ENCODE measurements at places on chromosomes 3 and 15.

- no peak for DNase-seq
Observed at GRCh38 chr3:14921811-14922705, 25.3 kb upstream of the NR2C2 start.

GRCh38 chr3:17320266-17320665 lies 422.2 kb downstream of the TBC1D5 start:
- DNase-seq: no peak

DNA sequence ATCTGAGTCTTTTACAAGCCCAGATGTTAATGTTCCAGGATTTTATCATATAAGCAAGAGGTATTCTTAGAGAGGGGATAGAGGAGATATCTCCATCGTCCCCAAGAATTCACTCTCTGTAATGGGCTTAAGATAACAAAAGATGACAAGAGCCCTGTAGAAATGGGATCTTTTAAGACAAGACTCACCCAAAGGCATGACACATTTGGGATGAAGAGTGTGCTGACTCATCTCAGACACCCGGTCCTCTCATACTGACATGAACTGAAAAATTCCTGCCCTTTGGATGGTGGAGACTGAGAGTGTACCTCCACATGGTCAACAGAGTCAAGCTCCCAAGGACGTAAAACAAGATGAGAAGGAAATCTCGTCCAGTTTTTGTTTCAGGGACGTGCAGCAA lies 11.0 kb downstream of the LEKR1 start:
- no peak for DNase-seq

DNA sequence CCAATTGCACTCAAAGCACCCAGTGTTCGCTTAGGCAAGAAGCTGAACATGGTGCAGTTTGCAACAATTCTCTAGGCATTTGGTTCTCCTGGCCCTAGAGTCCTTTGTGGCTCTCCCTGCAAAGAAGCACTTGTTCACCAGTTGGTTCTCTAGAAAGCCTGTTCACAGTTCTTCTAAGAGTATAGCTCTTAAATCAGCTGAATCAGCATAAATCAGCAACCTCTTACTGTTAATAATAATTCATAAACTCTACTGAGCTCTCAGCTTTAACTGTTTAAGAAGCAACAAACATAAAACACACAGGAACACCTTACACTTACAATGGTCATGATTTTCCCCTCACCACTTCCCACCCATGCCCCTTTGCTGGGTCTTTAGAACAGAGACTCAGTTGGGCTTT lies 56.8 kb upstream of the PPP2R3A start:
- DNase-seq: no peak

- peak; percentile 84 for DNase-seq
Observed at GRCh38 chr3:149581248-149581647, 76.6 kb downstream of the WWTR1 start.

DNA sequence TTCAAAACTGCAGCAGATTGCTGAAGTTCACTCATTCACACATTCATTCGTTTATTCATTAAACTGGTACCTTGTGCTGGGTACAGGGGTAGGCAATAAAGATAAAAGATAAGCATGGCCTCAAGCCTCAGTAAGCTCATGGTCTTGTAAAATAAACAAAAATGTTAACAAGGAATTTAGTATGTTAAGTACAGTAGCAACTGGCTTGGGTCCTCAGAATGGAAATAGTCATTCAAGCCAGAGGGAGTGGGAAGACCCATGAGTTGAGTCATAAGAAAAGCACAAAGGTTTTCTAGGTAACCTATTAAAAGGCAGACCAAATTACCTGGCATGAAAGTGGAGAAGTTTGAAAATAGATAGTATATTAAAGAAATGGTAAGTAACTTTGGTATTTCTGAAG lies 163.3 kb downstream of the CDIN1 start:
- peak; percentile 85 for DNase-seq

- no peak for DNase-seq
Observed at GRCh38 chr15:29468899-29469298, 199.3 kb upstream of the NSMCE3 start.

DNA sequence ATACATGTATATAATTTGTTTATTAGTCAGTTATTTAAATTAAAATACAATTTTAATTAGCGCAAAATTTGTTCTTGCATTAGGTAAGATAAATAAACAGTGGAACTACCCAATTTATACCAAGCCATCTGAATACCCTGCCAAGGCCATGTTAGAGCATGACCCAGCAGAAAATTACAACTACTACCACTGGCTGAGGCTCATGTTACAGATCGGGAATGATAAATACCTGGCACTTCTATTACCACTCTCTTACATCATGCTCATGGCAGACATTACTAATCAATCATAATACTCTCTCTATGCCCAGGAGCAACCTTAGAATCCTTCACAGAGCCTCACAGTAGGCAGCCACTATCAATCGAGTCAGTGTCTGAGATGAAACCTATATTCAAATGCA lies 21.2 kb upstream of the LMOD3 start:
- no peak for DNase-seq

DNA sequence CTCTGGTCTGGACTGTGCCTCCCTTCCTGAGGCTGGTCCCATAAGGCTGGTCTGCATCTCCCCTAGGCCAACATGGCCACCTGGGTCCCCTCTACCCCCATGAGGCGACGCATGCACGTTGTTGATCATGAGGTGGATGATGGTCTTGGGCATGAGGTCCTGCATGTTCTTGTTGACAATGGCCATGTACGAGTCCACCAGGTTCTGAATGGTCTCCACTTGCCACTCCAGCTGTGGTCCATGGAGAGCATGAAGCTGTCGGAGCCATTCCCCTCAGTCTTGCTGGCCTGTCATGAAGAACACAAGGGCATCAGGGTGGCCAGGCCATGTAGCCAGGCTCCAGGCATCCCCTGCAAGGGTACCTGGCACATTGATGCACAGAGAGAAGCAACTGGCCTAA lies 27.1 kb upstream of the CSPG4 start:
- no peak for DNase-seq

- DNase-seq: peak; percentile 42
Observed at GRCh38 chr15:63504979-63505841, 817 bp downstream of the USP3 start.

DNA sequence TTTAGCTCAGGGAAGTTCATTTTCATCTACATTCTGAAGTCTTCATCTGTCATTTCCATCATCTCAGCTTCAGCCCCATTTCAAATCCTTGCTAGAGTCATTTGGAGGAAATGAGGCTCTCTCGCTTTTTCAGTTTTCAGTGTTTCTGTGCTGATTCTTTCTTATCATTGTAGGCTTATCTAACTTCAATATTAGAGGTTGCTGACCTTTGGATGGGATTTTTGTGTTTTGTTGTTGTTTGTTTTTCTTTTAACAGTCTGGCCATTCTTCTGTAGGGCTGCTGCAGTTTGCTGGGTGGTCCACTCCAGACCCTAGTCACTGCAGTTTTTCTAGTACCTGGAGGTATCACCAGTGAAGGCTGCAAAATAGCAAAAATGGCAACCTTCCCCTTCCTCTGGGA lies 8.6 kb downstream of the OR5H2 start:
- DNase-seq: no peak

- no peak for DNase-seq
Observed at GRCh38 chr3:160395297-160395696, 3.7 kb downstream of the IFT80 start.

DNA sequence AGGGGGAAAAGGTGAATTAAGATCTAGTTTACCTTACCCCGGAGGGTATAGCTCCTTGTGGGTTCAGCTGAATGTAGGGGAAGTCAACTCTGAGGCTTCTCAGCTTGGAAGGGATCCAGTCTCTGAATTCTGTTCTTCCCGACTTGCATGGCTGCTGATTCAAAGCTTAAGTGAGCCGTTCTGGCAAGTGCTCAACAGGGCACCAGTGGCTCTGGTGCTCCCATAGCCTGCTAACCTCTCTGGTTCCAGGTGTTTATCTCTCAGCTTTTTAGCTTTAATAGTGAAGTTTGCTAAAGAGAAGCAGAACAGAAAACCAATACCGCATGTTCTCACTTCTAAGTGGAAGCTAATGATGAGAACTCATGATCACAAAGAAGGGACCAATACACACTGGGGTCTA lies 46.3 kb upstream of the RBP1 start:
- no peak for DNase-seq

DNA sequence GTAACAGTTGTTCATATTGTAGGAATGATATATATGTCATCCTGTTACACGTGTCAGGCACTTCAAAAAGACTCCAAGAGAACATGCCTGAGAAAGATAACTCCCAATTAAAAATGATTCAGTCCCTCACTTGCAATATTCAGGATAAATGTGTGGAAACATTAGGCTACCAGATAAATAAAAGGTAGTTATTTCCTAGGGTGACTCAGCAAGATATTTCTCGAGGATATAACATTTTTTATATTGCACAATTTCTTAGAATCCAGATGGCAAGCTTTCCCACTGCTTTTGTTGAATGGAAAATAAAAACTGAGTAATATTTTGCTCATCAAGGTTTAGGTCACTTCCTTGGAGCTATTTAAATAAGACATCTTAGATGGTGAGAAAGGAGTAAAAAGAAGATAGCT lies 181.4 kb downstream of the GAP43 start:
- DNase-seq: peak; percentile 61

- no peak for DNase-seq
Observed at GRCh38 chr15:92146511-92147150, 247.1 kb upstream of the ST8SIA2 start.

DNA sequence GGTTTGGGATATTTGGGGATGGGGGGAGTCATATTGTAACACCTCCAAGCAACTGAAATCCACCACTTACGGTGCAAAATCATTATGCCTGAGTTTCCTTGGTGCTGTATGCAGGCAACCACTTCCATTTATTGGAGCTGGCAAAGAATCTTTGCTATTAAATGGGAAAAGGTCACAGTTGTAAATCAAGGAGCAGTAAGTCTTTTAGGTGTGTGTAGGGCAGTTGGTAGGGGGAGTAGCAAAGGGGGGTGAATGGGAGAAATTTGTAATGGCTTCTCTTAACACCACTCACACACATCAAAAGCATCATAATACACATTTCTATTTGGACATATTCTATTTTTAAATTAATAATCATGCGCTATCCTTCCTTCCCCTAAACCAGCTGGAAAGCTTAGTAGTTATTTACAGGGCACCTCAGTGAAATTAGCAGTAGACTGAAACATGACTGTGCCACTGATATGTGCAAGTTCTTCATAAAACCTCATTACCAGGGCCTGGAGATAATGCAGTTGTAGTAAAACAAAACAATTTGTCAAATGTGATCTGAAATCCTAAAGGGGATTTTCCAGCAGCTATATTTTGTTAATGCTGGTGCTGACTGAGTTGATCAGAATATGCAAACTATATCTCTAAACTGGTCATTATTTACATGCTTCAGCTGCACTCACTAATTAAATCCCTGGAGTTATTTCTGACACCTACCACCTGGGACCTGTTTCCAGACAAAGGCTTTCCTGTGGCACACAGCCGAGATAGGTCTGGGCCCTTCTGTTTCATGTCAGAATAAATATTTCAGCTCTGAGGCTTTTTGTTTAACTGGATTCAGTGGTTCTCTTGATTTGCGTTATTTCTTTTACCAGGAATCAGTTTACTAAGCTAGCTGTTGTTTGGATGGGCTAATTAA lies 90.1 kb downstream of the B3GALNT1 start:
- no peak for DNase-seq

GRCh38 chr15:48361685-48362084 lies 30.5 kb downstream of the DUT start:
- no peak for DNase-seq

GRCh38 chr3:23650371-23651140 lies 155.2 kb upstream of the UBE2E1 start:
- DNase-seq: peak; percentile 47

GRCh38 chr3:15081960-15082664 lies 16.8 kb downstream of the RBSN start:
- DNase-seq: no peak

DNA sequence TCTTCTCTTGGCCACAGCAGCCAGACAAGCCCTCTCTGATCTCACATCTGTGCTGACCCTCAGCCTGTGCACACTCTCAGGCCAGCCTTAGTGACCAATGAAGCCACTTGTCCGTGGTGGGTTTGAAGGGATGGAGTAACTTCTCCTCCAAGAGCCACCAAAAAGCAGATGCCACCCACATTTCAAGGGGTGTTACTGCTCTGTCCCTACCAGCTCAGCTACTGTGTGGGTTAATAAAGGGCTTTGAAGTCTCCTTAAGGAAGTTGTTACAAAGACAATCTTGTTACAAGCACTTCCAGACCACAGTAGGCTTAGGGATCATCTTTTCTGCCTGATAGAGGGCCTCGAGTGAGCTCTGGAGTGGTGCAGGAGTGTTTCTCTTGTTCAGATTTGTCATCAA lies 3.3 kb upstream of the CA12 start:
- DNase-seq: no peak

GRCh38 chr3:30448450-30449289 lies 157.7 kb upstream of the TGFBR2 start:
- no peak for DNase-seq

GRCh38 chr15:22813844-22814243 lies 24.6 kb upstream of the NIPA2 start:
- DNase-seq: no peak

DNA sequence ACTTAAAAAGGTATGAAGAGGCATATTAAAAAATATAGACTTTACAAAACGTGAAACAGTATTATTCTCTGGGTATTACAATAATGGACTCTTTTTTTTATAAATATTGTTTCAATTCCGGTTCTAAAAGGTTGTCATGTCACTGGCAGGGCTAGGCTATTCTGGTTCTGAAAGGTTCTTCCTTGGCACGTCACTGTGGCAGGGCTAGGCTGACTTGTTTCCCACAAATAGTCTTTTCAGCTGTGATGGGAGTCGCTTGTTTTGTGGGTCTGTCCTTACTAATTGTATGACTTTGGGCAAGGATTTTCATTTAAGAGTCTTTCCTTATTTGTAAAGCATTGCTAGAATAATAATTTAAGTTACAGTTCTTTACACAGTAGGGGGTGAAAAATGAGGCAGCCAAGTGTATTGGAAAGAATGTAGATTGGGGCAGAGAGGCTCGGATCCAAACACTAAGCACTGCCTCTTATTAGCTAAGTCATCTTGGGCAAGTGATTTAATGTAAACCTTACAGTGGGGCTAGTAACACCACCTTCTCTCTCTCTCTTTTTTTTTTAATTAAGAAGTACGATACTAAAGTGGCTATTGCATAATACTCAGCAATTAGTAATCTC lies 12.4 kb upstream of the MELTF start:
- DNase-seq: no peak

DNA sequence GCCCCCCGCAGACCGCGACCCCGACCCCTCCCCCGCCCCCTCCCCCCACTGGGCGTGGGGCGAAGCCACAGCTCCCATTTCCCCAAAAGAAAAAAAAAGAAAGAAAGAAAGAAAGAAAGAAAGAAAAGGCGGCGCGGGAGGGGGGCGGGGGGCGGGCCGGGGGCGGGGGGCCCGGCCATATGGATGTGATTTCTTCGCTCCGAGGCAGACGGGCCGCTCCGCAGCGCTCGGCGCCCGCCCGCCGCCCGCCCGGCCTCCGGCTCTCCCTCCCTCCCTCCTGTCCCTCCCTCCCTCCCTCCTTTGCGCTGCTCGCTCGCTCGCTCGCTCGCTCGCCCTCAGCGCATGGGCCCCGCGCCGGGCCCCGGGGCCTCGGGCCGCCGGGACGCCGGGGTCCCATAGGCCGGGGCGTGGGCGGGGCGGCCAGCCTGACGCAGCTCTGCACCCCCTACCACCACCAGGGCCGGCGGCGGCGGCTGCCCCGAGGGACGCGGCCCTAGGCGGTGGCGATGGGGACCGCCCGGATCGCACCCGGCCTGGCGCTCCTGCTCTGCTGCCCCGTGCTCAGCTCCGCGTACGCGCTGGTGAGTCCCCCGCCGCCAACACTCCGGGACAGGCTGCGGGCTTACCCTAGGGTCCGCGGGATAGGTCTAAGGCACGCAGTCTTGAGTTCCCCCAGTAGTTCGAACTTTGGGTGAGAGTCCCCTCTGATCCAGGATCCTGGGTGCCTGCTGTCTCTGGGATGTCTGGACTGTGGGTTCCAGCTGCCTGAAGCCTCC lies 5.7 kb downstream of the PTH1R start:
- DNase-seq: no peak

GRCh38 chr3:27686642-27687041 lies 35.5 kb downstream of the EOMES start:
- DNase-seq: no peak
